ENCODE measurements at places on chromosomes 2 and 18. TPM values are rescaled to one million over a fixed set of nuclear protein-coding genes. Genes with fewer than 3 reads are reported as not detected.

DNA sequence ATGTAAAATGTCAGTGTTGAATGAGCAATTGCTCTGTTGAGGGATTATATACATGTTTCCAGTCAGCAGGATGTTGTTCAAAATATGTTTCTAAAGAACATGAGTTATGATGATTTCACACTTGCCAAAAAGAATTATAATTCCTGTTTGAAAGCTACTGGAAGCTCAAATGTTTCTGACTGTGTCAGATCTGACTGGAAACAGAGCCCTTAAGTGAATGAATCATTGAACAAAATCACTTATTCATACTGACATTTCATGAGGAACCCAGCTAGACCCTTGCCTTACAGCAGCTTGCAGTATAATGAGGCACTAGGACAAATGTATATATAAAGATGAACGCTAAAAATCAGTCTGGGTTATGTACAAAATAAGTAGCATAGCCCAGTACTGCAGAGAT is 35.4 kb upstream of the ITGAV start:
- no peak overlapping the region for H3K27ac ChIP-seq
- H3K36me3 ChIP-seq: no peaks in the 10 kb centered on the region
- no peak overlapping the region for H3K4me3 ChIP-seq
- DNase-seq: no peak

- H3K27me3 ChIP-seq: no peaks in the 10 kb centered on the region
- H3K4me3 ChIP-seq: no peak overlapping the region
- H3K4me1 ChIP-seq: peaks cover 4% of the 10 kb centered on the region
- no peak overlapping the region for H3K27ac ChIP-seq
- no peaks in the 10 kb centered on the region for H3K36me3 ChIP-seq
- DNase-seq: no peak
Observed at GRCh38 chr2:99666256-99666655, 176.4 kb upstream of the REV1 start.

- H3K27me3 ChIP-seq: peaks cover 24% of the 10 kb centered on the region
- no peak overlapping the region for H3K27ac ChIP-seq
- peak; percentile 46 for DNase-seq
- H3K4me3 ChIP-seq: peak overlapping the region; percentile 38
Observed at GRCh38 chr2:234491281-234491680, 5.6 kb downstream of the ARL4C start.

- H3K36me3 ChIP-seq: no peaks in the 10 kb centered on the region
- no peak overlapping the region for H3K4me3 ChIP-seq
- H3K27ac ChIP-seq: no peak overlapping the region
Observed at GRCh38 chr2:217735034-217735433, 267.8 kb downstream of the TNS1 start.

The SCN2A gene
- polyA plus RNA-seq: not detected

GRCh38 chr2:23602116-23602515 is 217.1 kb downstream of the KLHL29 start:
- no peaks in the 10 kb centered on the region for H3K4me1 ChIP-seq
- H3K27ac ChIP-seq: no peak overlapping the region
- H3K4me3 ChIP-seq: no peak overlapping the region
- H3K36me3 ChIP-seq: no peaks in the 10 kb centered on the region
- no peaks in the 10 kb centered on the region for H3K27me3 ChIP-seq

DNA sequence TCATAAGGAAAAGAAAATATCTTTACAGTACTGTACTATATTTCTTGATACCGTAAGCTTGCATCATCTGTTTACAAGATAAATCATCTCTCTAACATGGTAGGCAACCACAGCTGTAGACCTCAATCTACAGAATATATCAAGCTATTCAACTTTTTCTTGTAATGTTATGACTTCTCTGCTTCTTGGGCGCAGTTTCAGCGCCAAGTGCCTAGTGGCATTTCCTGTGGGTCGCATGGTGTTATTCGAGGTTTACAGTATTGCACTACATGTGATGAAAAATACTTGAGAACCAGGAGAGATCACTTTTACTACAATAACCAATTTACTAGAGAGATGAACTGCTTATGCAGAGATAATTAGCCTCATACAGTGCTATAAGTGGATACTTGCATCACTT is 34.0 kb upstream of the SESTD1 start:
- DNase-seq: no peak
- H3K27me3 ChIP-seq: no peaks in the 10 kb centered on the region
- no peaks in the 10 kb centered on the region for H3K36me3 ChIP-seq
- no peak overlapping the region for H3K27ac ChIP-seq

DNA sequence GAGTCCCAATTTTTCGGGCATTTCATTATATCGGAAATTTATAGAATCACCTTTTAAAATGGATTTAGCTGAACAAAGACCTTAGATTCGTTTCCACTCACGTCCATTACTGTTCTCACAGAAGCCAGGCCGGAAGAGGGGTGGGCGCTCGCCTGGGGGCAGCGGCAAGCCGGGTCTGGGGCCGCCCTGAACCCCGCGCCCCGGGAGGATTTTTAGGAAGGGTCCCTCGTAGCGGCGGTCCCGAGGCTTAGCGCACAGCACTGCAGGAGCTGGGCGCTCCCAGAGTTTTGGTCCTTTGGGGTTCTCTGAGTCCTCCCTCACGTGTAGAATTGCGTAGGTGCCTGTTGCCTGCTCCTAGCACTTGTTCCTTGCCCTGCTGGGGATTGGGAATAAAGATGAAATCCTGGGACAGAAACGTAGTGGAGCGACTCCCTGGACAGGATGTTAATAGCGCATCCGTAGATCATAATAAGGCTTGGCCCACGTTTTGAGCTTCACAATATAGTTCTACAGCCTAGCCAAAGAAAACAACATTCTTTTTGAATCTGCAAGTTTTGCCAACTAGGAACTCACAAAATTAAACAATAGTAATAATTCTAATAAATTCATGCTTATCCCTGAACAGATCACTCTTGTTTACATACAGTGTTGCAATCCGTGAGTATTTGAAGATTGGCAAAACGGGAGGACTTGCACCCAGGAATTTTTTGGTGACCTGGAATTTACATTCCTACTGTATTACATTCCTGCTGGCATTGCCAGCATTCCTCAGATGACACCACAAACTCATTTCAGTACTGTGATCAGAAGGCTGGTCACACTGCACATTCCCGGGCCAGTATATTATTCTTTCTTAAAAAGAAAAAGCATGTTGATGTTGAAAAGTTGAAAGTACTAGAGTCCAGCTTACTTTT is 875 bp downstream of the C18orf63 start:
- no peaks in the 10 kb centered on the region for H3K36me3 ChIP-seq
- H3K4me3 ChIP-seq: no peak overlapping the region
- DNase-seq: no peak

DNA sequence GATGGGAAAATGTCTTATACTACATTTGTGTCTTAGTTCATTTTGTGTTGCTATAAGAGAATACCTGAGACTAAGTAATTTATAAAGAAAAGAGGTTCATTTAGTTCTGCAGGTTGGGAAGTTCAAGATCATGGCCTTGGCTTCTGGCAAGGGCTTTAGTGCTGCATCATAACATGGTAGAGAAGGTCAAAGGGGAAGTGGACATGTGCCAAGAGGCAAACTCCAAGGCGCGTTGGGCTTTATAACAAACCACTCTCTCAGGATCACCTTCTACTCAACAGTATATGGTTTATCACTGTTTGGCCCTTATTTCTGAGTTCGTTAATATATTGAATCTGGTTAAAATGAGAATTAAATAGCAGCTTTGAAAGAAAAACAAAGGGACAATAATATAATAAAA is 58.2 kb downstream of the ICA1L start:
- no peak overlapping the region for H3K4me3 ChIP-seq
- no peaks in the 10 kb centered on the region for H3K36me3 ChIP-seq
- no peak overlapping the region for H3K27ac ChIP-seq
- no peak for DNase-seq
- H3K4me1 ChIP-seq: no peaks in the 10 kb centered on the region

- DNase-seq: no peak
- H3K27me3 ChIP-seq: peaks cover 5% of the 10 kb centered on the region
- H3K4me1 ChIP-seq: peaks cover 2% of the 10 kb centered on the region
- no peak overlapping the region for H3K4me3 ChIP-seq
- H3K36me3 ChIP-seq: no peaks in the 10 kb centered on the region
- no peak overlapping the region for H3K27ac ChIP-seq
Observed at GRCh38 chr2:200300638-200301314, 5.7 kb upstream of the SPATS2L start.

DNA sequence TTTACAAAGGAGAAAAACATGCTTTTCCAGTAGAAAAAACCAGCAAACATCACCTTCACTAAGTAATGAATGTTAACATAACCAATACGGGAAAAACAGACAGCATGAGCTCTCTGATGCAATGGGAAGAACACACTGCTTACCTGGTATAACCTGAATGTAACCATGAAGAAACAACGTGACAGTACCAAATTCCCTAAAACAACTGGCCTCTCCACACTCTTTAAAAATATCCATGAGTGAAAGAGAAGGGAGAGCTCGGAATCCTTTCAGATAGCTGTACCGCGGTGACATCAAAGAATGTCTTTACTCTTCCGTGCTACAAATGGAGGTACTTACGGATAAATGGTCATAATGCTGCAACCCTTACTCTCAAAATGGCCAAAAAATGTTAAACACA is 32.1 kb downstream of the SAP130 start:
- H3K27me3 ChIP-seq: no peaks in the 10 kb centered on the region
- no peak for DNase-seq
- no peak overlapping the region for H3K4me3 ChIP-seq
- peaks cover 98% of the 10 kb centered on the region for H3K36me3 ChIP-seq

DNA sequence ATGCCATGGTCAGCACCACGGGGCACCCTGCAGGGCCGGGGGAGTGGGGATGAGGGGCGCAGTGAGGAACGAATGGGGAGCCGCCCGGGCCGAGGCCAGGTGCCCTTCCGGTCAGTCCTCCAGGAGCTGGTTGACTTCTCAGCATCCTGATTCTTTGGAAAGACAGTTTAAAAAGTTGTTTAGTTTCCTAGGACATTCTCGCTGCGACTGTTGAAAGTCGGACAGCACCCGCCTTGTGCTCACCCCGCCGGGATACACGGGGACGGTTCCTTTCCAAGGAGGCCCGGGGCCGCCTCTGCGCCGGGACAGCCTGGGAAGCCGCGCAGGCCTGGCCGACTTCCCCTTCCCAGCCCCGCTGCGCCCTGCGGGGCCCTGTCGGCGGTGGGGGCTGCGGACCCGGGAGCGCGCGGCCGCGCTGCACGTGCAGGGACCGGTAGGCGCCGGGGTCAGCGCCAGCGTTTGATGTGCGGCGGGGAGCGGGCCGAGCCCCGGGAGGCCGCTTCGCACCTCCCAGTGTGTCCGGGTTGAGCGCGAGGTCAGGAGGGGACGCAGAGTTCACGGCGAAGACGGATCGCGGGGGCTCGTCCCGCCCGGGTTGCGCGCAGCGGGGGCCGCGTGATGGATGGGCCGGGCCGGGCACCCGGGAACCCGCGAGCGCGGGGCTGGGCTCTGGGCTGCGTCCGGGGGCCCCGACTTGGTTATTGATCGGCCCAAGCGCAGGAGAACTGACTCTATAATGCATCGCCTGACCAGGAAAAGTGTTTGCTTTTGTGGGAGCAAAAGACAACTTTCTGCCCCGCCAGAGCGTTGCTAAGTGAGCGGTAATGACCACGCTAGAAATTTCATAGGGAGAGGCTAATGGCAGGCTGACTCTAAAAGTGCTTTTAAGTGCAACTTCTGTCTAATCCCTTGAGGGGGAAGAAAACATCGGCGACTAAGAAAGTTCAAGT is 28.0 kb upstream of the SMIM21 start:
- H3K4me1 ChIP-seq: no peaks in the 10 kb centered on the region
- DNase-seq: no peak
- no peak overlapping the region for H3K4me3 ChIP-seq
- H3K27me3 ChIP-seq: peaks cover 31% of the 10 kb centered on the region

DNA sequence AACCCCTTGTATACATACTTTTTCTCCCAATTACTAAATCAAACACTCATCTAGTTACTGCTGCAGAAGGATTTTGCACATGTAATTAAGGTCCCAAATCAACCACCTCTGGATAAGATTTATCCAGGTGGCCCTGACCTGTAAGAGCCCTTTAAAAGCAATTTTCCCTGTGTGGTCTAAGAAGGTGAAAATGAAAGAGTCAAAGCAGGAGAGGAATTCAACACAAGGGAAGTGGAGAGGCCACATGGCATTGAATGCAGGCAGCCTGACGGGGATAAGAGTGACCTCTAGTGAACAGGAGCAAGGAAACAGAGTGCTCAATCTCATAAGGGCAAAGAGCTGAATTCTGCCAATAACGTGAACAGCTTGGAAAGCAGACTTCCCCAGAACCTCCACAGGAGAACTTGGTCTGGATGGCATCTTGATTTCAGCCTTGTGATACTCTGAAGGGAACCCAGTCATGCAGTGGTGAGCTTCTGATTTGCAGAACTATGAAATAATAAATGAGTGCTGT is 27.2 kb downstream of the PPP3R1 start:
- H3K4me1 ChIP-seq: peaks cover 32% of the 10 kb centered on the region
- no peak overlapping the region for H3K4me3 ChIP-seq
- DNase-seq: peak; percentile 44
- no peaks in the 10 kb centered on the region for H3K27me3 ChIP-seq
- H3K36me3 ChIP-seq: no peaks in the 10 kb centered on the region

DNA sequence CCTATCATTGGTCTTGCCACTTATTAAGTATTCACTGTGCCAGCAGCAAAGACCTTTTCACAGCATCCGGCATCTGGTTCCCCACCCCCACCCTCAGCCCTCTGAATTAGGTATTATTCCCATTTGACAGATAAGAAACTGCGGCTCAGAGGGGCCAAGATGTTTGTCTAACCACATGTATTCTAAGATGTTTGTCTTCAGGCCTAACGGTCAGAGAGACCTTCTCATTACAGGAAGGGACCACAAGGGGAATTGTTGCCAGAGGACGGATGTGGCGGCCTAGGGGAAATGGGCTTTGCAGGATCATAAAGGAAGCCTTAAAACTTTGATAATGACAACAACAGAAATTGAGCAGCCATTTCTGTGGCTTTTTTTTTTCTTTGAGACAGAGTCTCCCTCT is 16.6 kb downstream of the NPPC start:
- no peaks in the 10 kb centered on the region for H3K27me3 ChIP-seq
- no peak overlapping the region for H3K27ac ChIP-seq
- H3K4me1 ChIP-seq: no peaks in the 10 kb centered on the region
- H3K36me3 ChIP-seq: no peaks in the 10 kb centered on the region
- no peak overlapping the region for H3K4me3 ChIP-seq

DNA sequence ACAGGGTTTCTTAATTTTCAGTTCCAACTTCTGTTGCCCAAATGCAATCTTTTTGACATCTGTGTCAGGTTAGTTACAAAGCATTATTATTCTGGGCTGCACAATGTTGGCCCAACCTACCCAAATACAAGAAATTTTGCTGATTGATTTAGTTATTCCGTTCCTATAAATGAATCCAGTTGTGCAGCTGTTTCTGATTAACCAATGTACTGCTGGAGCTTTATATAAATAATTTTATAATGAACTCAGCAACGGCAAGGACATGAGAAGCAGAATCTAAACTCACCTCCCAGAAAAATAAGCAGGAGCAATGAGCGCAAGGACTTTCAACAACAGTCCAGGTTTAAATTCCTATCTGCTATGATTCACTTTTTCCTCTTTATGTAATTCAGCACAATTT is 76.3 kb upstream of the WIPF1 start:
- peaks cover 9% of the 10 kb centered on the region for H3K36me3 ChIP-seq
- no peak overlapping the region for H3K4me3 ChIP-seq
- no peak for DNase-seq
- H3K4me1 ChIP-seq: peaks cover 1% of the 10 kb centered on the region
- no peaks in the 10 kb centered on the region for H3K27me3 ChIP-seq

- DNase-seq: no peak
- peaks cover 37% of the 10 kb centered on the region for H3K4me1 ChIP-seq
- H3K36me3 ChIP-seq: no peaks in the 10 kb centered on the region
- no peaks in the 10 kb centered on the region for H3K27me3 ChIP-seq
- H3K27ac ChIP-seq: no peak overlapping the region
- H3K4me3 ChIP-seq: no peak overlapping the region
Observed at GRCh38 chr18:61988100-61988499, 95.3 kb upstream of the RNF152 start.

Data from CD14-positive monocyte (primary cell).